ENCODE measurements at places on chromosomes 13 and 19.
A peak's percentile ranks its signal among the peaks of the same experiment; 100 is the strongest.

GRCh38 chr13:53161251-53161650 is 132.6 kb downstream of the OLFM4 start:
- no peak for DNase-seq

- peak; percentile 24 for DNase-seq
Measured at GRCh38 chr13:99656844-99657381, 155.6 kb downstream of the TM9SF2 start.

GRCh38 chr13:35470671-35471661 is 5.5 kb downstream of the MAB21L1 start:
- DNase-seq: peak; percentile 62

DNA sequence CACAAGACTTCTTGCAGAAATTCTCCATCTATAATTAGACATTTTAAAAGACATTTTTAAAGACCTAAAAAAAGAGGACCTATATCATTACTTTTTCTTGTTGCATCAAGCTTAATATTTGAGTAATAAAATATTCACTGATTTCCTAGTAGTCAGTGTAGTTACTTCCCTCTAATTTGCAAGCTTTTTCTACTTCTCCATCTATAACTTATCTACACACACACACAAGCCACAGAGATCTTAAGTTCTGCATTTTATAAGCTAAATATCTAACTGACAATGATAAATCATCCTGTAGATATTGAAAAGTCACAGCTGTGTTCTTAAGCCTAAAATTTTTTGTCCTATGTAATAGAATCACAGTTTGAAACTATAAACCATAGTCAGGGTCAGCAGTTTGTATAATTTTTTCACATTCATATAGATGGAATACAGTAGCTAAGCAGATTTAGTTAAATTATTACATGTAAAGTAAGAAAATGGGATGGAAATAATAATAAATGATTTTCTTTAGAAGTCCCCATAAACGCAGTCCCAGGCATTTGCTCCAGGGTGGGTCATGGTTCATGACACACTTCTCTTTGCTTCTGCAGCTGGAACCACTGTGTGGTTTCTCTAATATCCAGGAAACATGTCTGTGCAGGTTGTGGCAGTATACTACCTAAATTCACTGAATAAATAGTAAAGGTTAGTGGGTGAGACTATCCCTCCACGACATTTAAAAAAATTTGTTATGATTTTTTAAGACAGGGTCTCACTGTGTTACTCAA is 60.2 kb downstream of the ESD start:
- DNase-seq: peak; percentile 91

- DNase-seq: peak; percentile 93
Measured at GRCh38 chr13:24160458-24161009, at the start of gene SPATA13. SPATA13 (plus strand) TSS chr13:24160720; CDS start chr13:24222930, 62,210 bp downstream.

- no peak for DNase-seq
Measured at GRCh38 chr13:74708629-74709028, 574.4 kb upstream of the KLF12 start.

DNA sequence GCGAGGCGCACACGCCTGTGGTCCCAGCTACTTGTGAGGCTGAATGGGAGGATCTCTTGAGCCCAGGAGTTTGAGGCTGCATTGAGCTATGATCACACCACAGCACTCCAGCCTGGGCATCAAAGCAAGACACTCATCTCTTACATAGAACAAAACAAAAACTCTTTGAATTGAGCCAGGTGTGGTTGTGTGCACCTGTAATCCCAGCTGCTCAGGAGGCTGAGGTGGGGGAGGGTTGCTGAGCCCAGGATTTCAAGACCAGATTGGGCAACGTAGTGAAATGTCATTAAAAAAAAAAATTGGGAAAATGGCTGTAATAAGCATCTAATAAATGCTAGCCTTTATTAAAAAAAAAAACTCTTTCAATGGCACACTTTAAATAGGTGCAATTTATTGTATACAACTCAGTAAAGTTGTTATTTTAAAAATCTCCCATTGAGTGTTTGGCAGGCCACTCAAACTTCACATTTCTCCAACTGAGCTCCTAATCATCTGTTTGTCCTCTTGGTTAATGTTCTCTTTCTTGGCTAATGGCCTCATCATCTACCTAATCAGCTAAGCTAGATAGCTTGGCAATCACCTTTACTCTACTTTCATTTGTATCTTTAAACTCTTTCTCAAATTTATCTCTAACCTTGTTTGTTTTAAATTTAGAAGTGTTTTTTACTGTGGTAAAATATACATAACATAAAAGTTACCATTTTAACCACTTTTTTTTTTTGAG is 28.1 kb upstream of the HMGB1 start:
- DNase-seq: no peak

- no peak for DNase-seq
Measured at GRCh38 chr19:3538965-3539755, at the start of gene TEKTIP1. TEKTIP1 (plus strand) TSS chr19:3539174; CDS start chr19:3539178, 4 bp downstream.

DNA sequence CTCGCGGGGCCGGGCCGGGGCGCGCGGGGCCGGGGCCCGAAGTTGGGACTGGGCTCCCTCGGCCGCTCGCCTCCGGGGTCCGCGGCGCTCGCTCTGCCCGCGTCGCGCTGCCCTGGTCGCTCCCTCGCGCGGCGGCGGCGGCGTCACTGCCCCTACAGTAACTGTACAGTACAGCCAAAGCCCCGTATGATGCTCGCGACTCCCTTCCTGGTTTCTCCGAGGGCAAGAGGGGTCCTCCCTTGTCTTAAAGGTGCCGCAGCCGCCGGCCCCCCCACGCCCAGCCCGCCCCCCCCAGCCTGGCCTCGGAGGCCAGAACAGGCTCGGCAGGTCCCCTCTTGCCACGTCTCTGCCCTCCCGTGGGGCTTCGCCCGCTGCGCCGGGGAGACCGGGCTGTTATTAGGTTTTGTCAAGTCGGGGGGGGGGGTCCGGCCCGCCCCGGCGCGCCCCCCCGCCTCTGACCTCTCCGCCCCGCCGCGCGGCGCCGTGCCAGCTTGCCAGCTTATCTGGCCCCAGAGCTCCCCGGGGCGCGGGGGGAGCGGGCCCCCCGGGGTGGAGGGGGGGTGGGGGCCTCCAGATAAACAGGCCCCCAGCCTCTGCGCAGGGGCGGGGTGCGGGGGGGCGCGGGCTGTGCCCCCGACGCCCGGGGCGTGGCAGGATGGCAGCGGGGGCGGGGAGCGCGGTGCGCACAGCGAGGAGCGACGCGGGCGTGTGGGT is at the start of gene ZBTB7A:
TSS of gene ZBTB7A (minus strand) at position 218 of the 714 bp plus-strand sequence. CDS start 11,667 bp downstream, outside the sequence.
- peak; percentile 97 for DNase-seq

DNA sequence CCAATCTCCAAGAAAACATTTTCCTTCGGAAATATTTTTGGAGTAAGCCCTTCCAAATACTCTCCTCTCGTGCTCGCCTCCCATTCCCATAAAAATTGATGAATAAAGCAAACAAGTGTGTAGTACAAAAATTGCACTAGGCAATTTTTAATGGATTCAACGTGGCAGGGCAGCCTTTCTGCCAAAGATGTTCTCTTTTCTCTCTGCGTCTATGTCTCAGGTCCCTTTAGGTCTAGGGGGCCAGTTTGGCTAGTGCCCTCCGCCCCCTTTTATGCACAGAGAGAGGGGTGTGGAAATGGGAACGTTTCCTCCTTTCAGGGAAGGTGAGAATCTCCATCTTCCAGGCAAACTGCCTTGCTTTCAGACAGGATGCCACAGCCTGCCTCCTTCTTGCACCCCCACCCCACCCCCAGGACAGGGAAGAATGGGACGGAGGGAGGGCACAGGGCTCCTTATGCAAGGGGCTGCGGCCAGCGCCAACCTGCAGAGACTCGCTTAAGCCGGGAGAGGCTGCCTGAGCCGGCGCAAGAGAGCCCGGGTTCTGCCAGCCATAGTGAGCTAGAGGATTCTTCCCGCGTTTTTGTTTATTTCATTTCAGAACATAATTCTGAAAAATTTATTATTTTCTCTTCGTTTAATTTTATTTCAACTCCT is 2.7 kb upstream of the ZIC2 start:
- no peak for DNase-seq

DNA sequence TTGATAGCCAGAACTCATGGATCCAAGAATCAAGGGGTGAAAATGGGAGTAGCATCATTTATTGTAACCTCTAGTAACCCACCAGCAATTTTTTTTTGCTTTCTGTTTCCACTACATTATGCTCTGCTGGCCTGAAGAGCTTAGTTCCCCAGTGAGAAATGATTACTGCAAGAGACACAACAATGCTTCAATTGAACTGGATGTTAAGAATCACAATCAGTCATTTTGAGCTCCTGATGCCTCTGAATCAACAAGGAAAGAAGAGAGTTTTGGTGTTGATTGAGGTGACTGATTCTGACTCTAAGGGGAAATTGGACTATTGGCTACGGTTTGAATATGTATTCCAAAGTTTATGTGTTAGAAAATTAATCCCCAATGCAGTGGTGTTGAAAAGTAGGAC is 1084.4 kb downstream of the SLITRK1 start:
- no peak for DNase-seq

GRCh38 chr13:43657485-43657884 is 129.3 kb downstream of the ENOX1 start:
- no peak for DNase-seq

- no peak for DNase-seq
Measured at GRCh38 chr13:110637275-110637674, 21.9 kb downstream of the NAXD start.

DNA sequence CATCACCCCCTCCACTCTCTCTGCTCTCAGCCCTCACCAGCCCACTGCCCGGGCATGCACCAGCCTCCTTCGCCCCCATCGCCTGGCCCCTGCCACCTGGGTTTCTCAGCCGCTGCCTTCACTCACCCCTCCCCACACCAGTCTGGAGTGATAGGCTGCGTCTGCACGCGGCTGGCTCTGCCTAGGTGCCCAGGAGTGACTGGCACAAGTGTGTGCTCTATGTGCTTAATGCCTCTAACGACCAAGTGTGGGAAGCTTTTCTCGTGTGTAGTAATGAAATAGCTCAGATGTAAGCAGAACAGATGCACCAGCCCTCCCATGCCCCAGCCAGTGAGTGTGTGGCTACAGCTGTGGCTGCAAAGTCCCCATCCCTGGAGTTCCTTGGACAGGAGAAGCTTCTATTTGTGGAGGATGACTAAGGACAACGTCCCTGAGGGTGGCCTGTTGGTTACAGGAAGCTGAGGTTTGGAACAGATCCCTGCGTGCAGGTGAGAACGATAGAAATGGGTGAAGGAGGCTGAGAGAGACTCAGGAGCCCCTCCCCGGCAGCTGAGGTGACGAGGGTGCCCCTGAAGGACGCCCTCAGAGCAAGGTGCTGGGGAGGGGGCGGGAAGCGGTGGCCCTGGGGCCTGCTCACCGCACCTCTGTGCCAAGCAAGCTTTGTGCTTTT is 35.6 kb downstream of the ATP11A start:
- DNase-seq: peak; percentile 85

- peak; percentile 43 for DNase-seq
Measured at GRCh38 chr19:45884682-45885555, 1.0 kb downstream of the IRF2BP1 start.

DNA sequence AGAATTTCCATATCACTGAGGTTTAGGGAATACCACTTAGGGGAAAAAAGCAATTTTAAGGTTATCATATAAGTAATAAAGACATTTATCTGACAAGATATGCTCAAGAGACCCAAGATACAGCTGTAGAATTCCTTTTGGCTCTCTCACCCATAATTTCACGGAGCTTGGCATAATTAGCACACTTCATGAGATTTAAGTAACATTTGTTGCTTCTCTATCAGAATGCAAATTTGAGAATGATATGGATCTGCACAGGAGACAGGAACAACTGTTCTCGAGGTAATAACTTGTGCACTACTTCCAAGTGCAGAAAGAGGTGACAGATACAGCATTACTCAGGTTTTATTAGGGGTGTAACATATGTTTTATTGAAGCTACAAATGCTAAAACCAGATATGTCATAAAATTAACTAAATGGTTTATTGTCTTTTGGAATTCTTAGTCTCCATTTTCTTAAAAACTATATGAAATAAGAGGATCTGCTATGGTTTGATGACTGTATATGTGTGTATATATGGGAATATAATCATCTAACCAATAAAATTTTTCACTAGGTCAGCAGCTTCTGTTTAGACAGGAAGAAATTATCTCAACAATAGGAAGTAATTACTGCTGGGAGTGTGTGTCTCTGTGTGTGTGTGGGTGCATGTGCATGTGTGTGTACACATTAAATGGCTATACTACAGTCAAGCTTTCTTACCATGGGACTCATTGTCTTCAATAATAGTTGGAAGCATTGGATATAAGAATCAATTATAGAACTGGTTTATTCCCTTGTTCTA is 401.3 kb downstream of the PCDH17 start:
- no peak for DNase-seq

GRCh38 chr13:65825039-65825438 is 1405.1 kb downstream of the PCDH9 start:
- no peak for DNase-seq

GRCh38 chr13:77062097-77062496 is 35.1 kb upstream of the FBXL3 start:
- DNase-seq: no peak

DNA sequence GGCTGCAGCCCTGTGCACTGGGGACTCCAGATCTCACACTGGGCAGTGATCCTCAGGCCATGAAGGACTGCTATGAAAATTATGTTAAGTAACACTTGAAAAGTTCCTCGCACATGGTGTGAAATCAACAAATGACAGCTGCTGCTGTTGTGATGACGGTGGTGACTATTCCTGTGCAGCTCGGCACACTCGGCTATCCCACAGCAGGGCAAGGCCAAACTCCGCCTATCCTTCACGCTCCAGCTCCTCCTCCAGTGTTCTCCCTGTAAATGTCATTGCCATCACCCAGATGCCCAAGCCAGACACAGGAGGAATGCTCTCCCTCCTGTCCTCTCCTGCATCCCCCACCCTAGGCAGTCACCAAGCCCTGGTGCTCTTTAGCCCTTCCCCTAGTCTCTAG is 31.3 kb downstream of the GRIK5 start:
- DNase-seq: no peak

GRCh38 chr19:28159065-28159464 is 1053.9 kb downstream of the UQCRFS1 start:
- no peak for DNase-seq

GRCh38 chr19:36244066-36244465 is 29.2 kb downstream of the ZNF146 start:
- no peak for DNase-seq

DNA sequence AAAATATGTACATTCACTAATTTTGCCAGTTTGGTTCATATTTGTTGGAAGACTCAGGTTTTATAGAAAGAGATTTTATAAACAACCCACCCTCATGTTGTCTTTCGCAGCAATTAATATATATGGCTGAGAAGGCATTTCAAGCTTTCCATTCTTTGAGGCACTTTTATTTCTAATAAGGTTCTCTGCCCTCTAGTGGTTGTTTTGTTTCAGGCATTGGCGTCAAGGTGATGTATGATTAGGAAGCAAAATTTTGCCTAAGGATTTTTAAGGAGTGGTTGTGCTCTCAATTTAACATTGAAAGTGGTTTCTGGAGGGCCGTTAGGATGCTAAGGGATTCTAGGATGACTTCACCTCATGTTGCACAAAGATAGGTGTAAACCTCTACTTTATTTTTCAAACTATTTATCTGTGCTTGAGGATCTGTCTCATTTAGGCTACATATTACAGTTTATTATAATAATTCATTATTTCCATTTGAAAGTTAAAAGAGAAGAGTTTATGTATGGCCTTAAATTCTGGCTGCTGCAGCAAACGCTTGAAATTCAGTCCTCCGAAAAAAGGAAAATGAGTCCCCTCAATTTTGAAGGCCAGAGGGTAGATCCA is 35.9 kb downstream of the OXGR1 start:
- DNase-seq: peak; percentile 53
